ENCODE measurements at places on chromosomes 2 and 18.

- DNase-seq, result no peak
Observed at GRCh38 chr18:44536046-44536445, 144.6 kb upstream of the SETBP1 start.

DNA sequence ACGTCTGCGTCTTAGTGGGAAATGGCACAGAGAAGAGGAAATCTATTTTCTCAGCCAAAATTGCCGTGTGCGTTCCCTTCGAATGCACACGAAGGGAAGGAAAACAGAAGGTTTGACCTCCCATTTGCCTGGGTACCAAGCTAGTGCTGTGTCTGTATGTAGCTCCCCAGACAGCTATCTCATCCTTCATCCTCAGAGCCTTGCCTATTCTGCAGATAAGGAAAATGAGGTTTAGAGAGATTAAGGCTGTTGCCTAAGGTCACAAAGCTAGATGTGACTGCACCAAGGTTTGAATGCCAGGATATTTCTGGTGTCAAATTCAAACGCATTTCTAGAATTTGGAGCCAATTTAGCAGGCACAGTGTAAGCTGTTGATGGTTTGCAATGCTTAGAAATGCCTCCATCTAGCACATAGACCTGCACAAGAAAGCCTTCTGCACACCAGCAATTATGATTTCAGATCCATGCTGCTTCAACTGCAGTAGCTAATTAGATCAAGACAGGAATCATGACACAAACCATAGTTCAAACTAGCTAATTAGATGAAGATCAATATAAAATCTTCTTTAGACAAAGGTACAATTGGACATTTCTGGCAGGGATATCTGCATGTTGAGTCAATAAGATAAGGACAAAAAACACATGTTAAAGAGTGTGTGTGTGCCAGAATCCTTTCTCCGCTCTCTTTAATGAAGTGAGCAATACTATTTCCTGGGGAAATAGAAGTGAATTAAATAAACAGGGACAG is 115.1 kb downstream of the CMPK2 start:
- DNase-seq, result no peak

DNA sequence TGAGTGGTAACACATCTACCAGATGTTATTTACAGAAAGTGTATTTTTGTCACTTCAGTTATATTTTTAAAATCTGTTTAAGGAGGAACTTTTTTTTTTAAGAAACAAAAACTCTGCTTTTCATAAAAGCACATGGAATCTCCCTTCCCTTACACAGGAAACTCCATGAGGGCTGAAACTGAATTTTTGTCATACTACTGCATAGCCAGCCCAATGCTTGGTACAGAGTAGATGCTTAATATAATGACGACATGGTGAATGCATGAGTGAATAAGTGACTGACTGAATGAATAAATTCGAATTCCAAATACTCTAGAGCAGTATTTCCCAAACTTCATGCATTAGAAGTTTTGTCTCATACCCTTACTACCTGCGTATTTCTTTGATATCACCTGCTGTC is 86.5 kb downstream of the ROCK2 start:
- no peak for DNase-seq

DNA sequence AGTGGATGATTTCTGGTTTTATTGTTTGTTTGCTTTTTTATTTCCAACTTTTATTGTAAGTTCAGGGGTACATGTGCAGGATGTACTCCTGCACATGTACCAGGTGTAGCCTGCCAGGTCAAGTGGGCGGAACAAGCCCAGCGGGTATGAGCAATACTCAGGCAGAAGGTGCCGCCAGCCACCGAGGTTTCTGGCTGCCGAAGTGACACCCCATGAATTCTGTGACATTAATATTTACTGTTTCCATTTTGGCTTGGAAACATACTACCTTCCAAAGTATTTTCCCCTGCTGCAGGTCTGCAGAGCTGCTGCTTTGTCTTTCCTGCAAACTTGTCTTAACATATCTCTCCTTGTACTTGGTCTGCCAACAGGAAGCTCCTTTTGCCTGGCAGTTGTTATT is 78.5 kb downstream of the PTPN4 start:
- no peak for DNase-seq

- DNase-seq, result no peak
Observed at GRCh38 chr18:4035521-4035920, 419.6 kb downstream of the DLGAP1 start.

- DNase-seq, result peak; percentile 50
Observed at GRCh38 chr18:23422751-23423418, 30.2 kb upstream of the RIOK3 start.

- no peak for DNase-seq
Observed at GRCh38 chr2:38528008-38528442, 74.7 kb downstream of the HNRNPLL start.

DNA sequence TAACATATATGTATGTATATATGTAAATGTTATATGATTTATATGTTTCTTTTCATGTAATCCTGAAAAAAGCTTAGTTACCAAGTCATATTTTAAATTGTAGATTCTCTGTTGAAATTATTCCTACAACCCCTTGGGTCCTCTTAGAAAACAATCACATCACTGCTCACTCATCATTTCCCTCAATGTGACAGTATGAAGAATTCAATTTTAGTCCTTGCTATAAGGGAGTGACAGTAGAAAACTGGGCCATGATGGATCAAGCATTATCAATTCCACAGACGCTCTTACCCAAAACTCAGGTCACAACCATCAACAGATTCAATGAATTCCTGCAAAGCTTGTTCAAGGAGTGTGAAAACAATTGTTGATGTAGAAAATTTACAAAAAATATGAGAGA is 1389.5 kb upstream of the ACVR2A start:
- DNase-seq, result no peak

GRCh38 chr2:9981655-9982054 is 30.2 kb downstream of the GRHL1 start:
- DNase-seq, result no peak

GRCh38 chr2:70380621-70381020 is 78.8 kb upstream of the FAM136A start:
- DNase-seq, result no peak

DNA sequence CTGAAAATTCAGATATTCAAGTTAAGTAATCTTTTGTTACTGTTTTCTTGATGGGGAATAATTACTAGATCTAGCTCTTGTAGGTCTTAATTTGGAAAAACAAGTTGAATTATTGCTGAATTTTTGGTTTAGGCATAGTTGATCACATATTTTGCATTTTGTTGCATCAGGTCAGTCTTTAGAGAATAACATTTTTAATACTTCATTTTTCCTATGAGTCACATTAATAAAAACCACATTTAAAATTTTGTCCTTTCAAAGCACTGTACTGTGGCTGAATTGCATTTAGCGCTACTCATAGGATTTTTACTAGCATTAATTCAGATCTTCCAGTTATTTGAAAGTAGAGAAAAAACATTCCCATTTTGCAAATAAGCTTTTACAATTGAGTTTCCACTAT is 23.2 kb downstream of the MAP4K4 start:
- DNase-seq, result no peak

- no peak for DNase-seq
Observed at GRCh38 chr2:12007282-12007681, 260.9 kb downstream of the LPIN1 start.

GRCh38 chr2:196251132-196251531 is 79.8 kb upstream of the STK17B start:
- DNase-seq, result no peak

DNA sequence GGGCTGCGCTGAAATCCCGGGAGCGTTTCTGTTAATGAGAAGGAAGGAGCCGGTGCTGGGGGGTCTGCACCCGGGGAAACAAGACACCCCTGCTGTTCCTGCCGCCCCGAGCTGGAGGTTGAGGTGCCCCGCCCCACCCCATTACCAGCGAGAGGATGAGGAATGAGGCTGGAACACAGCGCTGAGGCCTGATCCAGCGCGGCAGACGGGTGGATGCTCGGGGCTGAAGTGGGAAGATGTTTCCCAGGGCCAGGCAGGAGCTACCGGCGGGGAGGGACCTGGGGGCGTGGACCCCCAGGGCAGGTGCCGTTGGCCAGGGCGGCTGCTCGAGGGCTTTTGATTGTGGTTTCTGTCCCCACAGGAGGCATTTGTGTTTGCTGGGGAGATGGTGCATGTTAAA is 134.3 kb upstream of the CTDP1 start:
- no peak for DNase-seq

DNA sequence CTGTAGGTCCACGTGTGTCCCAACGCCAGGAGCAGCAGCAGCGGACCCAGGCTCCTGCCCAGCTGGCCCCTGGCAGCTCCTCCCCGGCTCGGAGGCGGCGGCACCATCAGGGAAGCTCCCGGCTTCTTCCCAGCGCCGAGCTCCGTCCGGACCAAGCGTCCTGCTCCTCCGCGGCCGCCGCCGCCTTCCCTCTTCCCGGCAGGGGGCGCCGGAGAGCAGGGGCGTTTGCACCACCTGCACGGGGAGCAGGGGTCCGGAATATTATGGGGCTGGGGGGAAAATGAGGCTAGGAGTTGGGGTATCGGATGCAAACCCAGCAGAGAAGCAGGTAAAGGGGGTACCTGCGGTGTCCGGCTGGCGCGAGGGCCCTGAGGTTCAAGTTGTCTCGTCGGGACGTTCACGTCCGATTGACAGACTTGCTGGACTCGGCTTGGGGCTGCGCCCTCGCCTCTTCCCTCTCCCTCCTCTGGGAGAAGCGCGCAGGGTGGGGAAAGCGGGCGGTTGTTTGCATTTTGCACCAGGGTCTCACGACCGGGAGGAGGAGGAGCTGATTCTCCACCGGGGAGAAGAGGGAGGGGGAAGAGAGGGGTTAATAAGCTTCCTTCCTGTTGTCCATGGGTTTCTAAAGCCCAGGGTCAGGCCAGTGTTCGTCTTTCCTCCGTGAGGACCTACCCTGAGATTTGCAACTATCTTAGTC is at the start of gene CCBE1:
CCBE1 (minus strand) TSS at position 188 of the 697 bp plus-strand sequence.
- no peak for DNase-seq

GRCh38 chr18:4352746-4353551 is 102.2 kb downstream of the DLGAP1 start:
- DNase-seq, result no peak

- no peak for DNase-seq
Observed at GRCh38 chr2:176876493-176877103, 336.0 kb upstream of the HNRNPA3 start.

- no peak for DNase-seq
Observed at GRCh38 chr2:48508461-48509124, 21.4 kb upstream of the STON1 start.

- DNase-seq, result no peak
Observed at GRCh38 chr2:128513961-128514283, 195.3 kb upstream of the HS6ST1 start.

DNA sequence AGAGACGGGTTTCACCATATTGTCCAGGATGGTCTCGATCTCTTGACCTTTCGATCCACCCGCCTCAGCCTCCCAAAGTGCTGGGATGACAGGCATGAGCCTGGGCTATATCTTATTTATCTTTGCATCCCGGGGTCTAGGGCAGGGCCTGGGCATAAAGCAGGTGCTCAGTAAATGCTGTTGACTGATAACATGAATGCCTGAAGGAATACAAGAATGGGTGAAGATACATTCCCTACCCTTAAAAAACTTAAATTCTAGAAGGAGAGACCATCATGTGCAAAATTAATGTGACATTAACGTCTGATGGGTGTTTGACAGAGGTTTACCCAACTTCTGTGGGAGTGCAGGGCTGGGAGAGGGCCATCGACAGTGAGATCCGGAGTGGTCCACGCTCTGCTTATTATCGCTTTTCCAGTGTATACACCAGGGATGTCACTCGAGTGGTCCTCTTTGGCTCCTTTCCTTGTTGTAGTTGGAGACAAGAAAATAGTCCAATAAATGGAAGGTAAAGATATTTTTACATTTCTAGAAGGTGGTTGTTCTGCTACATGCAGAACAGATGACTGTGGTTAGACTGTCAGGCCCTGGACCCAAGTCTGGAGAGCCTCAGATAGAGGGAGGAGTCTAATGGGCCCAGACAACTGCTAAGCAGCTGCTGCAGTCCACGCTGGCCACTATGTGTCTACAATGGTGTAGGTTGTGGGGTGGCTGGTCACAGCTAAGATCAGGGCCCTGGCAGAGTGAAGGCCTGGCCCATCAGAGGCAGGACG is 131.7 kb downstream of the MYCN start:
- DNase-seq, result no peak

DNA sequence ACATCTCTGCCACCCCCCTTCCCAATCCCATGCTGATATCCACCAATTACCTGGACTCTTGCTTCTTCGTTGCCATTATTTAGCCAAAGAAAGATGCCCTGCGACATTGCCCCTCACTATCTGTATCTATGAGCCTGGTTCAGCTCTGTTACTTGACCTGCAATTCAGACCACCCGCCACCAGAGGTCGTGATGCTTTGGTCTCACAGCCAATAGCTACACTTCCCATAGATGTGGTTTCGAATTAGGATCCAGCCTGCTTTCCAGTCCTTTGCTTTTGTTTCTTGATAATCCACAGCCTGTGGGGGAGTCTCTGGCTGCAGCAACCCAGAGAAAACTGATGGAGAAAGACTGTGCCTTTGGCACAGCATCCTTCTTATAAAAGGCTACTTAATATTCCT is 239.4 kb downstream of the KLHL29 start:
- peak; percentile 15 for DNase-seq

DNA sequence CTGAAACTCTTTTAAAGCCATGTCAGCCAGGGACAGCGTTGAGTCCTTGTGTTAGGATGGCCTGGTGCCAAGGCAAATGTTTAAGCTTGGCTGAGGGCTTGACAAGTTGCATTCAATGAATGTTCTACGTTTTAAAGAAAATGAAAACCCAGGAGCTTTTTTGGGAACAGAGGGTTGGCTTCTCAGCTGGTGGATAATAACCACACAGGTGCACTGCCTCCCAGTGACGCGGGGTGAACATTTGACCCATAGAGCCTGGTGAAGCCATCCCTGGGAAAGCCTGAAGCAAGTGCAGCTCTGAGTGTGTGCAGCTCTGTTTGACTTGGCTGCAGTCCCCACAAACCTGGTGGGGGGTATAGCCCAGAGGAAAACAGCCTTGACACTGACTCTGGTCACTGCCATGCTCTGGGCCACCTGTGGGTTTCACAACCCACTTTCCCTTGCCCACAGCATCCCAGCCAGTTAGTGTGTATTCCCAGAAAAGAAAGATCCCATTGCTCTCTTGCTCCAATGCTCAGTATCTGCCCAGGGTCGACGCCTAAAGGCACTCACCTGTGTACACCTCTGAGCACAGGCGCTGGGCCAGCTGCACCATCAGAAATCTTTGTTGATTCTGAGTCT is 874.9 kb downstream of the RNF144A start:
- no peak for DNase-seq

DNA sequence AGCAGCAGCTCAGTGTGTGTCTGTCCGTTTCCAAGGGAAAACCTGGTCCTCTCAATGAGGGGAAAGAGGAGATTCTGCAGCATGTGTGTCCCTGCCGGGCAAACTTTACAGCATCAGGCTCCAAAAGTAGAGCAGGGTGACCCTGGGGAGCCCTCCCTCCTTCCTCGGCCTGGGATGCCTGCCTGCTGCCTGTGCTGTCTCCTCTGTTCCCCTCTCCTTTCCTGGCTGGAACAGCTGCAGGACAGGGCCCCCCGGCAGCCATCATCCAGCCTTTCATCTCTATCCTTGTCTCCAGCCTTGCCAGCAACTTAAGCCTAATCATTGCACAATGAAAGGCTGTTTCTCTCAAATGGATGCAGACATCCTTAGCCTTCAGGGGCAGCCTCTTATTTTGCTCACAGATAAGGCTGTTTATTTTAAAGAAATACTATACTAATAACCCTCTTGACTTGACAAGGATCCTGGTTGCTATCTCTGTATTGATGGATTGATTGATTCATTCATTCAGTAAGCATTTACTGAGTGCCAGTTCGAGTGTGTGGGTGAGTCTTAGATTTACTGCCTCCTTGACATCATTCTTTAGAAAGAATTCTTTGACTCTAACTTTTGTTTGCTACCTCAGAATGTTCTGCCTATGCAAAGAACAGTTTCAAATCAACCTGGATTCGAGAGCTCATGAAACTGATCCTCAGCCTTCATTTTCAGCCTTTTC is 40.6 kb upstream of the EDAR start:
- no peak for DNase-seq
